ENCODE measurements at places on chromosomes 5 and 9. TPM values are rescaled to one million over a fixed set of nuclear protein-coding genes. Genes with fewer than 3 reads are reported as not detected.

KLF9 gene
- 0.57 TPM for total RNA-seq

KCTD16 gene
- total RNA-seq, result 21.2 TPM

NR6A1 gene
- 86.4 TPM for total RNA-seq

NUDT12 gene
- total RNA-seq, result 13.0 TPM
